ENCODE measurements at places on chromosomes 4 and X. TPM values are rescaled to one million over a fixed set of nuclear protein-coding genes. Genes with fewer than 3 reads are reported as not detected.

- no peaks in the 10 kb centered on the region for H3K36me3 ChIP-seq
- H3K27me3 ChIP-seq: no peaks in the 10 kb centered on the region
- DNase-seq: peak; percentile 64
- H3K4me3 ChIP-seq: no peak overlapping the region
- no peaks in the 10 kb centered on the region for H3K4me1 ChIP-seq
Observed at GRCh38 chr4:179666226-179666625, 2224.0 kb upstream of the AGA start.

DNA sequence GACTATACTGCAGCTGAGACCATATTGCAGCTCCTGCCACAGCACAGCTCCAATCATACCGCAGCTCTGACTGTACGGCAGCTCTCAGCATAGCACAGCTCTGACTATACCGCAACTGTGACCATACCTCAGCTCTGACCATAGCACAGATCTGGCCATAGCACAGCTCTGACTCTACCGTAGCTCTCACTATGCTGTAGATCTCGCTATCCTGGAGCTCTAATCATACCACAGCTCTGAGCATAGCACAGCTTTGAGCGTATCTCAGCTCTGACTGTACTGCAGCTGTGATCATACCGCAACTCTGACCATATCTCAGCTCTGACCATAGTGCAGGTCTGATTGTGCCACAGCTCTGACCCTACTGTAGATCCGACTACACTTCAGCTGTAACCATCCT, 139.2 kb downstream of the ASMT start:
- DNase-seq: no peak
- no peaks in the 10 kb centered on the region for H3K36me3 ChIP-seq
- no peaks in the 10 kb centered on the region for H3K4me1 ChIP-seq
- no peak overlapping the region for H3K27ac ChIP-seq
- no peak overlapping the region for H3K4me3 ChIP-seq

DNA sequence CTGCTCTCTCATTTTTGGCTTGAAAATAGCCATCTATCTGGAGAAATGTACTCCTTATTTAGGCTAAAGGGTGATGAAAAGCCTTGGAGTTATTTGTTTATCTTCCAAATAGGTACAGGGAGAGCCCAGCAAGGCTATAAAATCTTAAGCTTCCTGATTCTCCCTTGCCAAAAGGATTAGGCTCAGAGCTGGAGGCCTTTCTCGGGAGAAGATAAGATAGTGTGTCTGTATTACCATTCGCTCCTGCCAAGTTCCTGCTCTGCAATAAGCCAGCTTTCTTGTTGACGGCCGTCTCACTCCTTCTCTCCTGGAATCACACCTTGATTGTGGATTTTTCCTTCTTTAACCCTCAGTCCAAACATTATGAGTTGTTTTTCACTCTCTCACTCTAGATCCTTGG, 171.8 kb upstream of the TTC29 start:
- peak; percentile 64 for DNase-seq
- H3K27me3 ChIP-seq: no peaks in the 10 kb centered on the region
- H3K4me3 ChIP-seq: no peak overlapping the region
- H3K4me1 ChIP-seq: peaks cover 11% of the 10 kb centered on the region

DNA sequence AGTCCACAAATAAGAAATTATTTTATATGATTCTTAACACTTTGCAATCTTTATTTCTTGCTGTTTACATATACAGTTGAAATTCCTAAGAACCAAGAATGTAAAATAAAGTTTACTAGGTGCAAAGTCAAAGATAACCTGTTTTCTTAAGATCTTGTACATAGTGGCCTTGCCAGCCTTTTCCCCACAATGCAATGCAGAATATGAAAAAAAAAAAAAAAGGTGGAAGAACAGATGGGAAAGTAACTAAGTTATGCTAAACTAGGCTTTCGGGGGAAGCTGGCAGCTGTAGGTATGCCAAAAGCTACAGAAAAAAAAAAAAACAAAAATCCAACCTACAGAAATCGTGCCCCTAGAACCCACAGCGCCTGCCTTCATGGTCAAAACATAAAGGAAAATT, 1588.4 kb downstream of the STIM2 start:
- no peak overlapping the region for H3K4me3 ChIP-seq
- H3K27me3 ChIP-seq: no peaks in the 10 kb centered on the region
- no peaks in the 10 kb centered on the region for H3K4me1 ChIP-seq

DNA sequence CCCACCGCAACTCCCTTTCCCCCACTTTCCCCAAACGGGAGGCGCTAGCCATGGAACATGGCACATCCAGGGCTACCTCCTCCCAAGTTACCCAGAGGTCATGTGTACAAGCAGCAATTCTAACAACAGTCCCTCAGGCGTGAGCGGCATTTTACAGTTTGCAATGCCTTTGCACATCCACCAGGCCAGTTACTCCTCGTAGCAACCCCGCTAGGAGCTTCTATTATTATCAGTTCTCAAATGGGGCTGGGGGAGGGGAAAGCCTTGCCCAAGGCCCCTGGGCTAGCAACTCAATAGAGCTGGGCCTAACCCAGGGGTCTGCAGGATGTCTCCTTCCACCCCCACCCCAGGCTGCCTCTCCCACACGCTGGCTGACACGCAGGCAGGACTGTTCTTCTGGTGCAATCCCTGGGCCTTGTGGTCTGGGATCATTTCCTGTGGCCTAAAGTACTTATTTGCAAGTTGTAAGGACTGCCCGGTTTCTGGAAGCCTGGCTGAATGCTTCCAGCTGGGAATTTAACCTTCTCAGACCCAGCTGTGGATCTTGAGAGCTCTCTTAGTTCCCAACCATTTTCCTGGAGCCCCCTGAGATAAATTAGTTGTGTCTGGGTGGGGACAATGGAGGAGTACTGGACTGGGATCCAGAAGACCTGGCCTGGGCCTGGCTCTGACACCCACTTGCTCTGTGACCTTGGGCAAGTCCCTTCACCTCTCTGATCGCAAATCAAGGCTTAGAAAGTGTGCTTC, 27.7 kb downstream of the PJA1 start:
- no peaks in the 10 kb centered on the region for H3K27me3 ChIP-seq
- H3K4me3 ChIP-seq: no peak overlapping the region
- H3K36me3 ChIP-seq: no peaks in the 10 kb centered on the region
- H3K27ac ChIP-seq: peak overlapping the region; percentile 97
- peak; percentile 76 for DNase-seq

DNA sequence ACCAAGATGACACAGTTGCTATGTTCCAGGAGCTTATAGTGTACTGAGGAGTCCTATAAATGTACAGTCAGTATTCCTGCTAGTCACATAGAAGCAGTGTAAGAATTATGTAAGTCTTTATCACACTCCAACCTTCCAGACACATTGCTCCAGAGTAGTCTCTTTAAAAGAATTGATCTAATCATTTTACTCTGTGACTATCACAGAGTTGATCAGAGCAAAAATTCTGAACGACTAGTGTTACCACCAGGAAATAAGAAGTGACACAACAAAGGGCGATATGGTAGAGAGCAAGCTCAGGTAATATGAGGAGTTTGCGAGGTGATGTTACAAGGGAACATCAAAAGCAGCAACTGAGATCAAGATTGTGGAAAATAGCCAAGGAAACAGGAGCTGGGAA, 9.0 kb upstream of the HPF1 start:
- no peak overlapping the region for H3K4me3 ChIP-seq
- H3K27ac ChIP-seq: no peak overlapping the region
- H3K27me3 ChIP-seq: no peaks in the 10 kb centered on the region
- no peaks in the 10 kb centered on the region for H3K4me1 ChIP-seq

DNA sequence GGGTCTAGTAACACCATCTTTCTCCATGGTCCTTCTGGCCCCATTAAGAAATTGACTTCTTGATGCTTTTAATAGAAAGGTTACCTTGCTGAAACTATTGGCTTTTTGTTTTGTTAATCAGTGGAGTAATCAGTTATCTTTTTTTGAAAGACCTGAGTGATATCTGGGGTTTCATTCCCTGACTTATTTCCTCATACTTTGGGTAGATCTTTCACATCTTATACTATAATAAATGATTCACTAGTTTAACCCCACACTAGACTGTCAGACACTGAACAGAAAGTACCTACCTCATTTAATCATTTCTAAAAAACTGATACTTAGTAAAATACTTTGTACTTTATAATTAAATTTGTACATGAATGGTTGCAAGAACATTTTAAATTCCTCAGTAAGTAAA, 1021.1 kb downstream of the STIM2 start:
- no peak for DNase-seq
- H3K4me3 ChIP-seq: no peak overlapping the region
- no peaks in the 10 kb centered on the region for H3K4me1 ChIP-seq
- no peak overlapping the region for H3K27ac ChIP-seq
- H3K36me3 ChIP-seq: no peaks in the 10 kb centered on the region

- peak overlapping the region; percentile 37 for H3K4me3 ChIP-seq
- H3K36me3 ChIP-seq: no peaks in the 10 kb centered on the region
Observed at GRCh38 chr4:78629991-78630541, 78.5 kb downstream of the ANXA3 start.

DNA sequence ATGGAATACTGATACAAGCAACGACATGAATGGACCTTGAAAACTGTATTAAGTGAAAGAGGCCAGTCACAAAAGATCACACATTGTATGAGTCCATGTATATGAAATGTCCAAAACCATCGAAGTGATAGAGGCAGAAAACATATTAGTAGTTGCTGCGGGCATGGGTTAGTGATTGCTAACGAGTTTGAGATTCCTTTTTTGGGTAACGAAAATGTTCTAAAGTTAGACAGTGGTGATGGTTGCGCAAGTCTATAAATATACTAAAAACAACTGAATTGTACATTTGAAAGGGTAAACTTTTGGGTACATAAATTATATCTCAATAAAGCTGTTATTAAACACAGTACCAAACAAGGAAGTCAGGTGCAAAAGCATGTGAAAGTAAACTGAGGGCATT, 234.5 kb downstream of the FBXW7 start:
- no peaks in the 10 kb centered on the region for H3K4me1 ChIP-seq
- DNase-seq: no peak
- H3K27me3 ChIP-seq: no peaks in the 10 kb centered on the region
- no peaks in the 10 kb centered on the region for H3K36me3 ChIP-seq

DNA sequence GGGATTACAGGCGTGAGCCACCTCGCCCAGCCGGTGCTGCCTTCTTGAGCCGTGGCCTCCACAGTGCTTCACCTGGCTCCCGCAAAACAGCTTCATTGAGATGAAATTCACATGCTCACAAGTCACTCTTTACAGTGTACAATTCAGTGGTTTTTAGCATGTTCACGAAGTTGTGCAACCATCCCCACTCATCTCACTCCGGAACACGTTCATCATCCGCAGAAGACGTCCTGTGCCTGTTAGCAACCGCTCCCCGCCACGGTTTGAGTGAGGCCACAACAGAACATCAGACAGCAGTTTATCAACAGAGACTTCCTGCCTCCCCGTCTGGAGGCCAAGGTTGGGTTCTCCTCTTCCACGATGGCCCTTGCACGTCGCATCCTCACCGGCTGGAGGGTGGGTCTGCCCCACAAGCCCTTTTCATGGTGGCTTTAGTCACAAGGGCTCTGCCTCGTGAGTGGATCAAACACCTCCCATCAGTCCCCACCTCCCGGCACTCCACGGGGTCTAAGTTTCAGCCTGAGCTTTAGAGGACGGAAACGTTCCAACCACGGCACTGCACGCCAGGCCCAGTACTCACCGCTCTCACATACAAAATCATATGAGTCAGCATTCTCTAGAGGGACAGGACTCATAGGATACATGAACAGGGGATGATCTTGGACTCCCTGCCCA, 29.6 kb upstream of the SPON2 start:
- peak; percentile 30 for DNase-seq
- H3K27me3 ChIP-seq: no peaks in the 10 kb centered on the region
- no peak overlapping the region for H3K27ac ChIP-seq

GRCh38 chrX:23904096-23904495, 3.6 kb downstream of the APOO start:
- no peaks in the 10 kb centered on the region for H3K27me3 ChIP-seq
- DNase-seq: peak; percentile 62
- H3K4me1 ChIP-seq: peaks cover 6% of the 10 kb centered on the region
- no peak overlapping the region for H3K4me3 ChIP-seq

GRCh38 chr4:48379587-48380180, 38.4 kb downstream of the SLAIN2 start:
- H3K36me3 ChIP-seq: peaks cover 55% of the 10 kb centered on the region
- DNase-seq: no peak
- H3K27ac ChIP-seq: no peak overlapping the region
- no peaks in the 10 kb centered on the region for H3K27me3 ChIP-seq
- H3K4me1 ChIP-seq: no peaks in the 10 kb centered on the region

DNA sequence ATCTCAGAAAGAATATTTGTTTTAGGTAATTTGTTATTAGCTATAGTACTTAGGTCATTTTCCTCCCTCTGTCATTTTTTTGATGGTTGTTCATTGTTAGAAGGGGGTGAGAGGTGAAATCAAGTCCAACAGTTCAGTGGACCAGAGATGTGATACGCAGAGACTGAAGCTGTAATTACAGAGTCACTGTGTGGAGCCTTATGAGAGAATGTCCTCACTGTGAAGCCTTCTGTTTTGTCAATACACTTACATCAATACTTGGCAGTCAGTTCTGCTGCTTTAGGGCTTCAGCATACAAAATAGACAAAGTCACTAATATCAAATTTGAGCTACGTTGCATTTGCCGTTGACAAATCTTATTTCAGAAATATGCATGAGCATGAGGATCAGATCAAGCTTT, 692.5 kb downstream of the C4orf33 start:
- no peak overlapping the region for H3K4me3 ChIP-seq
- H3K27me3 ChIP-seq: no peaks in the 10 kb centered on the region
- DNase-seq: no peak
- H3K4me1 ChIP-seq: no peaks in the 10 kb centered on the region

GRCh38 chr4:189202182-189202868, 738.3 kb upstream of the FRG1 start:
- H3K36me3 ChIP-seq: no peaks in the 10 kb centered on the region
- peak; percentile 78 for DNase-seq
- H3K4me3 ChIP-seq: no peak overlapping the region
- H3K27me3 ChIP-seq: peaks cover 8% of the 10 kb centered on the region
- H3K4me1 ChIP-seq: no peaks in the 10 kb centered on the region

DNA sequence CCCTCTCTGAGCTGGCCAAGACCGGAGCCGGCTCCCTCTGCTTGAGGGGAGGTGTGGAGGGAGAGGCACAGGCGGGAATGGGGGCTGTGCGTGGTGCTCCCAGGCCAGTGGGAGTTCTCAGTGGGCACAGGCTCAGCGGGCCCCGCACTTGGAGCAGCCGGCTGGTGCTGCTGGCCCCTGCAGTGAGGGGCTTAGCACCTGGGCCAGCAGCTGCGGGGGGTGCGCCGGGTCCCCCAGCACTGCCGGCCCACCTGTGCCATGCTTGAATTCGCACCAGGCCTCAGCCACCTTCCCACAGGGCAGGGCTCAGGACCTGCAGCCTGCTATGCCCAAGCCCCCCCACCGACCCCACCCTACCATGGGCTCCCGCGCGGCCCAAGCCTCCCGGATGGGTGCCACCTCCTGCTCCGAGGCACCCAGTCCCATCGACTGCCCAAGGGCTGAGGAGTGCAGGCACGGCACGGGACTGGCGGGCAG, 602.5 kb downstream of the KCTD8 start:
- no peaks in the 10 kb centered on the region for H3K27me3 ChIP-seq
- H3K4me1 ChIP-seq: no peaks in the 10 kb centered on the region
- H3K36me3 ChIP-seq: no peaks in the 10 kb centered on the region
- no peak overlapping the region for H3K27ac ChIP-seq

- H3K36me3 ChIP-seq: no peaks in the 10 kb centered on the region
- no peak overlapping the region for H3K27ac ChIP-seq
- no peaks in the 10 kb centered on the region for H3K27me3 ChIP-seq
- no peak overlapping the region for H3K4me3 ChIP-seq
- no peaks in the 10 kb centered on the region for H3K4me1 ChIP-seq
- no peak for DNase-seq
Observed at GRCh38 chrX:154321152-154321551, 25.6 kb downstream of the TKTL1 start.

The TCP11X2 gene
- total RNA-seq: 3.8 TPM
